ENCODE measurements at places on chromosomes 5 and 9.
A peak's percentile ranks its signal among the peaks of the same experiment; 100 is the strongest.

- no peak for DNase-seq
These were observed 1.1 kb downstream of the CTNND2 start for GRCh38 chr5:11903121-11903613.

DNA sequence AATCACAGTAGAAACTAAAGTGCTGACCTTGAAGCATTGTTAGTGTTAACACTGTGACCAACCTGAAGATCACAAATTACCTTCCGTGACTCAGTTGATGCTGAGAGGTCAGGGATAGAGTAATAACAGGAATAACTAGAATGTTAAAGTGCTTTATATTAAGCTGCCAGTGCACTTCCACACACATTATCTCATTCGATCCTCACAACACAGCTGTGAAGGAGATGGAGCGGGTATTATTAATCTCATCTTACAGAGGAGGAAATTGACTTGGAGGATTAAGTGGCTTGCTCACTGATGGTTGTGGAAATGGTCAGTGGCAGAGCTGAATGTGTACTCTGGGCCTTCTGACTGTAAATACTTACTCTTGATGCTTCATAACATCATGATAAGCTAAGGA is 252.5 kb upstream of the DMRT1 start:
- no peak for DNase-seq

DNA sequence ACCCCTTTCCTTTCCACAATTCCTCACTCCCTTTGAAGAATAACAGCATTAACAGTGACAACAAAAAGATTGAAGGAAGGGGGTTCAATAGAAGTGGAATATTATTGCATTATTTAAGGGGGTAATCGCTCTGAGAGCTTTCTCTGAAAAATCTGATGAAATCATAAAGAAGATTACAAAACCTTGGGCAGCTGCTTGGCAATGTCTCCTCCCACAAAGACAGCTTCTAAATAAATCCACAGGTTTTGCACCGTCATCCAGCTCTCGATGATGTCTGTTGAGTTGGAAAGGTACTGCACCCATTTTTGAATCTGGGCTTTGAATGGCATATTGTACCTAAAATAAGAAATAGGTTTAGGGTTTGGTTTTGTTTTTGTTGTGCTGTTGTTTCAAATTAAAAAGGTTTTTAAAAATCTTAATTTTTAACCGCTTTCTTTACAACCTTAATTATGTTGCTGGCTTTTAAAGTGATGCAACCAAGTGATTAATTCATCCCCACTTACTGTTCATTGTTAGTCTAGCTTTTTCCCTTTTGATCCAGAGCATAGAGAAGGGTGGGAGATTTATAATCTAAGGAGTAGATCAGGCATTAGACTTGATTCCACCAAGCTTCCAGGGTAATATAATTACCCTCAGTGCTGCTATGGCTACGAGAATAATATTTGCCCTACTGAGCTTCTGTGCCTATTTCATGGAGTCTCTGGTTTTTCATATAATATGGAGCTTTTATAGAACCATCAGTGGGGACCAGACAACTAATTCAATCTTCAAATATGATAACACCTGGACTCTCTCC is 85.0 kb downstream of the DNAH5 start:
- DNase-seq: no peak

DNA sequence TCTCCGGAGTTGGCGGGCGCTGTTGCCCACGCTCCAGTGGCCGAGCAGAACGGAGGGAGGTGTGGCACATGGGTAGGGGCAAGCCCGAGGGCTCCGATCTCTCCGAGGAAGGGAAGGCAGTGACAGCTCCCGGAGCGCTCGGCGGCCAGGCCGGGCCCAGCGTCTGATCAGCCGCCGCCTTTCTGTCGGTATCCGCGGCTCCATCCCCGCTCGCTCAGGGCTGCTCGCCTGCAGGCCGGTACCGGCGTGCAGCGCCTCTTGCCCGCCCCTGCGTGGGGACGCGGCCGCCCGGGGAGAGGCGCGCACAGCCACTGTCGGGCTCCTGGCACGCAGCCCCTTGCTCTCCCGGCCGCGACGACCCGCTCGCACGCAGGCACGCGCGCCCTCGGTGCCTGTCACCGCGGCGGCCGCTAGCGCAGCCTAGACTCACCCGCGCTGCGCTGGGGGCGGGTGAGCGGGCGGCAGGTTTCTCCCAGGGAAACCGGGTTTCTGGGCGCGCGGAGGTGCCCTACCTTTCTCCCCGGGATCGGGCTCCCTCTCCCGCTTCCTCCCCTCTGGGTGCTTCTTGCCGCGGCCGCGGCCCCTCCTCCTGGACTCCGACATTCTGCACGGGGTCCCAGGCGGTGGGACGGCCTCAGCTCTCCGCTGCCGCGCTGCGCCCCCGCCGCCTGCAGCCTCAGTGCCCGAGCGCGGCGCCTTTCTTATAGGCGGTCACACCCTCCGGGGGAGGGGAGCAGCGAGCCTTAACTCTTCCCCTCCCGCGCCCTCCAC is 108.4 kb downstream of the PSD2 start:
- peak; percentile 54 for DNase-seq

DNA sequence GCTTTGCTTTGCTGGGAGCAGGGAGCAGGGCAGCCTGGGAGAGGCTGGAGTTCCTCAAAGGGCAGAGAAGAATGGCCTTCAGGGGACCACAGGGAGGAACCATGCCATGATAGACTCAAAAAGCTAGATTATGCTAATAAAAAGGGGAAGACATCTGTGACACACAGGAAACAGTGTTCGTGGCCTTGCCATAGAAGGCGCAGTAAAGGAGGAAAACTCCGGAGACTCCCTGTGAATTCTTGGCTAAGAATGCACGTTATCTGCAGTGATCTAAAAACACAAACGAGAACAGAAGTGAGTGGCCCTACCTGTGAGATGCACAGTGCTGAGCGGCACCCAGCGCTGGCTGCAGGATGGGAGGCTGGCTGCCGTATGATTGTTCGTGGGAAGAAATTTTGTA is 15.9 kb upstream of the LTC4S start:
- DNase-seq: no peak

GRCh38 chr5:95532415-95532814 is 22.4 kb downstream of the SKIC3 start:
- no peak for DNase-seq

DNA sequence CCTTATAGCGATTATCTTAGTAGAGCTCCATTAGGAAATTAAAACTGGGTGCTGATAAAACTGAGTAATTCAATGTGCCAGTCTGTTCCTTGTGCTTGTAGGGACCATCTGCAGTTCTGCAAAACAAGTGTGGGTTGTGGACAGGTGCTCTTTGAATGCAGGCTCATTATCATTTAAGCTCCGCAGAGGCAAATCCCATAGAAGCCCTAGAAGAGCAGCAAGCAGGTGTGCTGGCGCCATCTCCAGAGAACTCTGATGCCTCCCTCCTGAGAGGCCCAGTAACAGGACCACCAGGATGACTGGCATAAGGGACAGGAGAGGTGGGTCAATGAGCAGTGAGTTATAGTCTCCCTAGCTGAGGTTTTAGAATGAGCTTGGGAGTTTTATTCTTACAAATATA is 1342.4 kb upstream of the DMAC1 start:
- no peak for DNase-seq

DNA sequence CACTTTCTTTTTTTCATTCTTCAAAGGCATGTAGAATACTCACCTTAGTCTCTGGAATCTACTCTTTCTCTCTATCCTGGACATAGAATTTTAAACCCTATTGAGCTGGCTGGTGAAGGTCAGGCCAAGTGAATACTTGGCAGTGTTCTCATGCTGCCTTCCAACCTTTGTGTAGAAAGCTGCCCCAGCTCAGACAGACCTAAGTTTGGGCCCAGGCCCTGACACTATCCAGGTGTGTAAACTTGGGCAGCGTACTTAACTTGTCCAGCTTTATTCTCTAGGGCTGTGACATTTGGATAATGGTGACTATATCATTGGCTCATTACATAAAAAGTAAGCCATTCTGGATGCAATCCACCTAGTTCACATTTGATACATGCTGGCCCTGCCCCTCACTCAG is 298.3 kb downstream of the IRX1 start:
- DNase-seq: no peak

GRCh38 chr5:34511063-34511462 is 145.1 kb upstream of the RAI14 start:
- DNase-seq: no peak
